ENCODE measurements at places on chromosomes 1 and 21. TPM values are rescaled to one million over a fixed set of nuclear protein-coding genes. Genes with fewer than 3 reads are reported as not detected.

GRCh38 chr1:86756062-86756406 lies 51.7 kb downstream of the SH3GLB1 start:
- DNase-seq = no peak
- no peak overlapping the region for H3K4me3 ChIP-seq
- no peaks in the 10 kb centered on the region for H3K36me3 ChIP-seq
- H3K27ac ChIP-seq = no peak overlapping the region
- H3K4me1 ChIP-seq = no peaks in the 10 kb centered on the region
- H3K27me3 ChIP-seq = peaks cover 5% of the 10 kb centered on the region

GRCh38 chr1:17181781-17182464 lies 23.0 kb upstream of the PADI1 start:
- no peak overlapping the region for H3K27ac ChIP-seq
- no peak for DNase-seq
- peaks cover 7% of the 10 kb centered on the region for H3K4me1 ChIP-seq
- H3K36me3 ChIP-seq = no peaks in the 10 kb centered on the region
- H3K27me3 ChIP-seq = peaks cover 39% of the 10 kb centered on the region
- no peak overlapping the region for H3K4me3 ChIP-seq

- peak overlapping the region; percentile 19 for H3K27ac ChIP-seq
- peaks cover 22% of the 10 kb centered on the region for H3K4me1 ChIP-seq
- H3K4me3 ChIP-seq = peak overlapping the region; percentile 91
- H3K27me3 ChIP-seq = peaks cover 45% of the 10 kb centered on the region
Observed at GRCh38 chr1:231039161-231040018, 664 bp downstream of the FAM89A start.

DNA sequence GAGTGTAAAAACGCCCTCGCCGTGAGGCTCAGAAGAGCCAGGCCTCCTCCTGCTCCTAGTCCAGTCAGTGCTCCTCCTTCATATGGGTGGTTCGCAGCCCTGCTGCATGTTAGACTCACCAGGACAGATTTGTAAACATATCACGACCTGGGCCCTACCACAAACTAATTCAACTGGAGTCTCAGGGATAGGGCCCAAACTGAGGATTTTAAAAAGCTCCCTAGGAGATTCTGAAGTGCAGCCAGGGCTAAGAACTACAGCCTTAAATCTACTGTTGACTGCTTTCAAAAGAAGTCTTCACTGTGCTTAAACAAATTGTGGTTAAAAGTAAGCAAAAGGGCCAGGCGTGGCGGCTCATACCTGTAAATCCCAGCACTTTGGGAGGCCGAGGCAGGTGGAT lies 57.0 kb downstream of the CAMTA1 start:
- H3K27me3 ChIP-seq = no peaks in the 10 kb centered on the region
- no peak for DNase-seq
- H3K4me1 ChIP-seq = no peaks in the 10 kb centered on the region
- no peak overlapping the region for H3K4me3 ChIP-seq
- peaks cover 28% of the 10 kb centered on the region for H3K36me3 ChIP-seq

DNA sequence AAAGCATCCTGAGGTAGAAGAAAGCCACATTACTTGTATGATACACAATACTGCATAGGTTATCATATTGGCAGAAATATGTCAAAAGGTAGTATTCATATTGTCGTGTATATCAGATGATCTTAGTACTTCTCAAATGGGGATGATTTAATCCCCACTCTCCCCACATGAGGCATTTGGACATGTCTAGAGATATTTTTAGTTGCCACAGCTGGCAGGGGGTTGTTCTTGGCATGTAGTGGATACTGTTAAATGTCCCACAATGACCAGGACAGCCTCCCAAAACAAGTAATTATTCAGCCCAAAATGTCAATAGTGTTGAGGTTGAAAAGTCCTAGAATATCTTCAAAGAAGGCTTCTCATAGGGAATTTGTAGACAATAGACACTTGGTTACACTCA lies 162.8 kb downstream of the NEGR1 start:
- no peak overlapping the region for H3K4me3 ChIP-seq
- no peaks in the 10 kb centered on the region for H3K27me3 ChIP-seq
- H3K36me3 ChIP-seq = no peaks in the 10 kb centered on the region
- H3K4me1 ChIP-seq = peaks cover 3% of the 10 kb centered on the region
- no peak for DNase-seq

GRCh38 chr21:25589887-25590286 lies 17.4 kb downstream of the MRPL39 start:
- no peak overlapping the region for H3K27ac ChIP-seq
- no peak overlapping the region for H3K4me3 ChIP-seq
- H3K36me3 ChIP-seq = peaks cover 29% of the 10 kb centered on the region

DNA sequence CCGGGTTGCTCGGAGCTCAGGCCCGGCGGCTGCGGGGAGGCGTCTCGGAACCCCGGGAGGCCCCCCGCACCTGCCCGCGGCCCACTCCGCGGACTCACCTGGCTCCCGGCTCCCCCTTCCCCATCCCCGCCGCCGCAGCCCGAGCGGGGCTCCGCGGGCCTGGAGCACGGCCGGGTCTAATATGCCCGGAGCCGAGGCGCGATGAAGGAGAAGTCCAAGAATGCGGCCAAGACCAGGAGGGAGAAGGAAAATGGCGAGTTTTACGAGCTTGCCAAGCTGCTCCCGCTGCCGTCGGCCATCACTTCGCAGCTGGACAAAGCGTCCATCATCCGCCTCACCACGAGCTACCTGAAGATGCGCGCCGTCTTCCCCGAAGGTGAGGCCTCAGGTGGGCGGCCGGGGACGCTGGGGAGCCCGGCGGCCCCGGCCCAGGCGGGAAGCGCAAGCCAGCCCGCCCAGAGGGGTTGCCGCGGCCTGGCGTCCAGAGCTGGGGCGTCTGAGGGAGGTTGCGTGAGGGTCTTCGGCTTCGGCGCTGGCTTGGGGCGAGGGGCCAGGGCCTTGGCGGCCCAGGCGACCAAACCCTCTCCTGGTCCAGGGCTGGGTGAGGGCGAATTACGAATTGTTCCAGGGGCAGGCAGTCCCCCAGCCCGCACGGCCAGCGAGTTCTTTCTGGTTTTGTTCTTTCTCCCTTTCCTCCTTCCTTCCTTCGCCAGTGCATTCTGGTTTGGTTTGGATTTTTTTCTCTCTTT lies 805 bp downstream of the SIM2 start:
- peaks cover 11% of the 10 kb centered on the region for H3K4me1 ChIP-seq
- DNase-seq = peak; percentile 4
- no peaks in the 10 kb centered on the region for H3K36me3 ChIP-seq
- peak overlapping the region; percentile 41 for H3K4me3 ChIP-seq
- peaks cover 94% of the 10 kb centered on the region for H3K27me3 ChIP-seq

- no peak overlapping the region for H3K4me3 ChIP-seq
- H3K27ac ChIP-seq = no peak overlapping the region
- peaks cover 2% of the 10 kb centered on the region for H3K27me3 ChIP-seq
- no peak for DNase-seq
Observed at GRCh38 chr1:53162621-53163020, 20.2 kb upstream of the SLC1A7 start.

The SPTA1 gene
- total RNA-seq = not detected

The SLAMF9 gene
- total RNA-seq = not detected

The KHDC4 gene
- total RNA-seq = 69.9 TPM

The AADACL4 gene
- total RNA-seq = not detected
